Esophagus muscularis mucosa (tissue), 4 donors: ENCODE measurements at places on chromosomes 6 and 20. TPM values are rescaled to one million over a fixed set of nuclear protein-coding genes. Genes with fewer than 3 reads are reported as not detected.

DNA sequence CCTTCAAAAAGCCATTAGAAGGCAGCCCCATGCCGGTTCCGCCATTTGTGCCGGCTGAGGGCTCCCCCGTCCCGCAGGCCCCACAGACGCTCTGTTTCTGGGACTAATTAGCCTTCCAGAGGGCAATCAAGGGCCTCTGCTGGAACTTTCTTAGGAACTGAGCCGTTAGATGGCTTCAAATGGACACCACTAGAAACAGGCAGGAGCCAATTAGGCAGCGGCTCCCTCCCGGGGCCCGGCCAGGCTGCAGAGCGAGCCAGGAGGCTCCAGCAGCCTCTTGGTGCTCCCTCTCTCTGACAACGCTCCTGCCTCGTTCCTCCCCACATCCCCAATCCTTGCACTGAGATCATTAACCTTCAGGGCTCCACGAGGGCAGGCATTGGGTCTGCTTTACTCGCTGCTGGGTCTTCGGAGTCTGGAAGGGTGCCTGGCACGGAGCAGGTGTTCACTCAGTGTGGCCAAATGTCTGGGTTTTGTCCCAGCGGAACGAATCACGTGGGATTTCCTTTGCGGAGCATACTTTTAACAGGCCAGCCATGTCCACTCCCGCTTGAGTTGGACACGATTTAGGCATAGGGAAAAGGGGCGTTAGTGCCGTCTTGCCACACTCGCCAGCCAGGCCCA is 98.3 kb downstream of the TMEM242 start:
- H3K4me1 ChIP-seq: peaks cover 33% of the 10 kb centered on the region
- no peaks in the 10 kb centered on the region for H3K36me3 ChIP-seq
- no peak overlapping the region for H3K4me3 ChIP-seq
- no peak for DNase-seq

GRCh38 chr6:32113386-32114352 is 4.5 kb upstream of the TNXB start:
- peak; percentile 96 for DNase-seq
- H3K4me1 ChIP-seq: peaks cover 53% of the 10 kb centered on the region
- no peaks in the 10 kb centered on the region for H3K27me3 ChIP-seq
- H3K27ac ChIP-seq: peak overlapping the region; percentile 77

Gene TPX2
- 1.1 TPM for total RNA-seq

Gene SNX3
- total RNA-seq: 154 TPM

Gene GTSF1L
- not detected for total RNA-seq
